ENCODE measurements at places on chromosomes 2 and 18.

DNA sequence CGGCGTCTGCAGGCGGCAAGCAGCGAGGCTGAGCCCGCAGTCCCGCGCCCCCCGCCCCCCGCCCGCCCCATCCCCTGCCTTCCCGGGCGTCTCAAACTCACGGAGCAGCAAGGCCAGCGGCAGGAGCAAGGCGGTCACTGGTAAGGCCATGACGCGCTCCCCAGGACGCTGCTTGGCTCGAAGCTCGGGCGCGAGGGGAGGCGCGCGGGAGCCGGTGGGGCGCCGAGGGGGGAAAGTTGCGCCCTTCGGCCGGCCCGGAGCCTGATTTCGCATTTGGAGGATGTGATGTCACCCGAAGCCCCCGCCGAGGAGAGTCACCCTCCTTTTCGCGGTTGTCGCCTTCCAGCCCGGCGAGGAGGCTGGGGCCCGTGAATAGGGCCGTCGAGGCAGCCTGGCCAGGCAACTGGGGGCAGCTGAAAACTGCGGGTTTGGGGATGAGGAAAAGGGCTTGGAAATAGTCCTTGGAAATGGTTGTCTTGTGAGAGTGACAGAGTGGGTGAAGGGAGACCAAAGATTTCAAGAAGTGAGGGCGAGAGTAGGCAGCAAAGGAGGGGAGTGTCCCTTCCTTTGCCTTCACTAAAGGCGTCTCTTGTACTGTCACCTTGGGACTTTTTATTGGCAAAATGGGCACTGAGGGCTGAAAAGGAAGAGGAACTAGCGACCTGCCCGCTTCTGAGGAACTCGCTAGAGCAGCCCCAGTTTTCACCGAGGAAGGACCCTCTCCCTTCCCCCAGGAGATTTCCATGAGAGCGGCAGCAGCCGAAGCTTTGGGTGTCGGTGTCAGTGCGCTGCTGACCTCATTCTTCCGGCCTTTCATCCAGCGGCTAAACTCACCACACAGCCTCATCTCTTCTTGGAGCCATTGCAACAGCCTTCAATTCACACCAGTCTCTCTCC, at the start of gene CD8A:
CD8A (minus strand) TSS at position 238 of the 897 bp plus-strand sequence; CDS start at position 150, 88 bp downstream.
- peak; percentile 43 for DNase-seq

GRCh38 chr2:237479747-237480146, 7.3 kb upstream of the MLPH start:
- DNase-seq, result no peak

DNA sequence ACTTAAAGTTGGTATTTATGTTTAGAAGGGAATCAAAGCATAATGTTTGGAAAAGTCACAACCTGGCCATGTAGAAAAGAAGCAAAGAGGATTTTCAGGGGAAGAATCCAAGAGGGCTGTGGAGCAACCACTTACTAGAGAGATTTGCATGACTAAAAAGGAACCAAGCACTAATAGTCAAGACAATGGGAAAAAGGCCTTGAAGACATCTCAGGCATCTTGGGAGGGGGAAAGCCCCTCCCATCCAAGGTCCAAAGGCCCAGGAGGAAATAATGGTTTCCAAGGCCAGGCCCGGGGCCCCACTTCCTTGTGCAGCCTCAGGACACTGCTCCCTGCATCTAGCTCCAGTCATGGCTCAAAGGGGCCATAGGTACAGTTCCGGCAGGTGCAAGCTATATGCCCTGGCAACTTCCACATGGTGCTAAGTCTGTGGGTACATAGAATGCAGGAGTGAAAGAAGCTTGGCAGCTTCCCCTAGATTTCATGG, 128.1 kb downstream of the EIPR1 start:
- no peak for DNase-seq

- DNase-seq, result no peak
These were observed 220.6 kb upstream of the COPS8 start for GRCh38 chr2:236865052-236865451.

GRCh38 chr2:236038096-236038495, 130.1 kb downstream of the GBX2 start:
- DNase-seq, result no peak

DNA sequence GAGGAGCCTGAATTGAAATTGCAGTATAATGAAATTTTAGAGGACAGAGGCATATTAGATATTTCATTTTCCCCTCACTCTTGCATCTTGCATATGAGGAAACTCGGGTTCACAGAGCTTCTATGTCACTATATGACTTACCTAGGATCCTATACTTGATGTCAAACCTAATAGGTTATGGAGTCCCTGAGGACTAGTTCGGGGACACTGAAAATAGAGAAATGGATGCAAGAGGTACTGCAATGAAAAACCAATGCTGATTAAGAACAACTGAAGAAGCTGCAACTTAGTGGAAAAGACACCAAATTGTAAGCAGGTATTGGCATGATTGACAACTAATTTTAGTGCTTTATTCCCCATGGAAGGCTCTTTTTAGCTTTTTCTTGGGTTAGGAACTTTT, 210.1 kb downstream of the IKZF2 start:
- DNase-seq, result no peak

Measured in AG08395 (cell line).